ENCODE measurements at places on chromosomes 11 and 22.

DNA sequence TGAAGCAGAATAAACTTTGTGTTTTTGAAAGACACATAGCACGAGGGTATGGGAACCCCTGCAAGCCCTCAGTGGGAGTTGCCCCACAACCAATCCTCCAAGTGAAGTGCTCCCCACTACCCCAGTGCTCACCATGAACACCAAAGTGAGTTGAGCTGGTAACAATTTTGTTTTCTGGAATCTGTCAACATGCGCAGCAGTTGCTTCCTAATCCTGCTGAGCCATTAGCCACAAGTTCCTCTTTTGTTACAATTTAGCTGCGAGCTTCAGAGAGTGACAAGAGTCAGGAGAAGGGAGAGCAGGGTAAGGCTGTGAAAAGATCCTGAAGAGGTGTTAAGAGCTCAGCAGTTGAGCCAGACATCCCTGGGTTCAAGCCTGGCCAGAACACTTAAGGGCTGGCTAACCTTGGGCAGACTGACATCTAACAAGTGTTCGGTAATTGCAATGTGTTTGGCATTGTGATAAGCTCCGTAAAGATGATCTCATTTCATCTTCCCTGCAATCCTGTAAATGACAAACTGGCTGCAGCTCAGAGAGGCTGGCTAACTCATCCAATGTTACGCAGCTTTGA, 24.1 kb upstream of the ASPHD2 start:
- DNase-seq = no peak

- no peak for DNase-seq
These were observed 11.4 kb downstream of the ALG12 start for GRCh38 chr22:49906799-49907290.

DNA sequence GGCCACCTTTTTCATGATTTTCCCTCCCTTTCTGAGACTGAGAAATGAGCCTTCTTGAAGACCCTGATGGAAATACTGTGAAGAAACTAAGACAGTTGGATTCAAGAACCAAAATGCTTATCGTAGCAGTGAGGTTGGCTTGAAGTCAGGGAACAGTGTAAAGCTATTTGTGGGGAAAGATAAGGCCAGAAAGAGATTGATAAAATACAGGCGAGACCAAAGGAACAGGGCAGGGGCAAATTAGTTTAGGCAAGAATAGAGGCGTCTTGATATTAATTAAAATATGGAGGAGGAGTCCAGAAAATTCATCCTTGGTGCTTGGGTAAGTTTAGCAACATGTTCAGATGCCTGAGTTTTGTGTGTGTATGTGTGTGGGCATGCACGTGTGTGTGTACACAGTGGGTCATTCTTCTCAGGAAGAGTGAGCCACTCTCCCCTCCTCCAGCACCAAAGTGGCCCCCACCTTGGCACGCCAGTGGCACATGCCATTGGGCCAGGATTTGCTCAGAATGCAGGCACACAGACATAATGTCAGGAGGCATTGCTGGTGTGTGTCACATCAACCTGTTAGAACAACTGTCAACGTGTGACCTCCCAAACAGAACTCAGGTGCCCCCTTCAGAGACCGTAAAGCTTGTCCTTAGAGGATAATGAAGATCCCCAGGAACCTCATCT, 3.9 kb upstream of the EHF start:
- no peak for DNase-seq

DNA sequence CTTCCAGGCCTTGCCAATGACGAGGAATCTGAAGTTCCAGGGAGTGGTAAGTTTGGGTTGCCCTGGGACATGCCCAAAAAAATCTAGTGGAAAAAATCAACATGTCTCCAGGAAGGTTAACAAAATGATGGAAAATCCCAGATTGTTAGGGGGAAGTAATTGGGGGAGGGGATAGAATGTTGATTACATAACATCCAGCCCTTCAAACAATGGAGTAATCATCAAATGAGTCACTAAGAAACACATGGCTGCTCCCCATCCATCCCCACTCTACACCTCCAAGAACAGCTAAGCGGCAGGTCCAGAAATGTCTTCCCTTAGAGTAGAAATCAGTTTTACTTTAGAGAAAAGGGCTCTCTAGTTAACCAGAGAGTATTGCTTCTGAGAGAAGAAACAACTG, 94.9 kb downstream of the ETS1 start:
- DNase-seq = no peak

DNA sequence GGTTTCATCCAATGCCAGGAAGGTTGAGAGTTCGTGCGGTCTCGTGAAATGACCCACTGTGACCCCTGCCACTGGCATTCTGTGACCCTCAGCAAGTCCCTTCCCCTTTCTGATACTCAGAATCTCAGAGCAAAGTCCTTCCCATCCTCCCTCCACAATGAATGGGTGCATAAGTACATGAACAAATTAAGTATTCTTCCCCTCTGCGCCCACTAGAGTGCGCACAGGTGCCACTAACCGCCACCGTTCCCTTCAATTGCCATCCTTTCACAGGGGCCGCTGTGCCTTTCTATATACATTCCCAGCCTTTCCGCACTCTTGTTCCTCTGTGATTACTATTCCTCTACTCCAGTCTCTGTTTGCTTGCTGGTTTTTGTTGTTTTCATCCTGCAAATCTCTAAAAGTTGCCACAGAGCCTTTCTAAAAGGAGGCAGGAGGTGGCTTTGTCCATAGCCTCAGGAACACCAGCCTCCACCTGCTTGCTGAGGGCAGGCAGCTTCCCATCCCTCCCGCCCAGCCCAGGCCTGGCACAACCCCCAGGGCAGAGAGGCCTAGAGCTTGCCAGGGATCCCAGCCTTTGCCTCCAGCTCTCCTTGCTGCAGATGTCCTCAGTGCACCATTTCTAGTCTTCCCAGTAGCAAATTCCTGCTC, 6.7 kb upstream of the AP1B1 start:
- DNase-seq = peak; percentile 73

GRCh38 chr11:76225122-76225611, 18.9 kb upstream of the WNT11 start:
- no peak for DNase-seq
